Heart left ventricle (tissue), 16 donors: ENCODE measurements at places on chromosomes 11 and 22.
A peak's percentile ranks its signal among the peaks of the same experiment; 100 is the strongest.

DNA sequence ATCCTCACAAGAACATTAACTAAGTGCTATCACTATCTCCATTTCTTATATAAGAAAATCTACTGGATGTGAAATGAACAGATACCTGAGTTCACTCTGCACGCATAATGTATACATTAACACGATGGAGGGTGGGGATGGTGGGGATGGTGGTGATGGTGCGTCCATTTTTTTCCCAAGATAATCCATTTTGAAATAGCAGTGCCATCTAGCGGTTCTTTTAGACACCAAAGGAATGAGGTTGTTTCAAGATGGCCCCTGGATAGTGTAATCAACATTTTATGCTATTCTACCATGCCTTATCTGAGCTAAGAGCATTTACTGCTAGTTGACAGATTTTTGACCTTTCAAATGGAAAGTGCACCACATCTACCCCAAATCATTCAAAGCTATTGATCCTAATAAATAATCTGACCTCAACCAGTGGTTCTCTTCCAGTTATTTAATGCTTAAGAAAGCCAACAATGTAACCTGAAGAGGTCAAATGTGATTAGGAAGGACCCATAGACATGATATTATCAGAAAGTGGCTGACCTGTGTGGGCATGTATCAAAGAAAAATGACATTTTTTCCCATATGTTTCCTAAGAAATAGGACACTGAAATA lies 714.7 kb upstream of the TENM4 start:
- DNase-seq = no peak

DNA sequence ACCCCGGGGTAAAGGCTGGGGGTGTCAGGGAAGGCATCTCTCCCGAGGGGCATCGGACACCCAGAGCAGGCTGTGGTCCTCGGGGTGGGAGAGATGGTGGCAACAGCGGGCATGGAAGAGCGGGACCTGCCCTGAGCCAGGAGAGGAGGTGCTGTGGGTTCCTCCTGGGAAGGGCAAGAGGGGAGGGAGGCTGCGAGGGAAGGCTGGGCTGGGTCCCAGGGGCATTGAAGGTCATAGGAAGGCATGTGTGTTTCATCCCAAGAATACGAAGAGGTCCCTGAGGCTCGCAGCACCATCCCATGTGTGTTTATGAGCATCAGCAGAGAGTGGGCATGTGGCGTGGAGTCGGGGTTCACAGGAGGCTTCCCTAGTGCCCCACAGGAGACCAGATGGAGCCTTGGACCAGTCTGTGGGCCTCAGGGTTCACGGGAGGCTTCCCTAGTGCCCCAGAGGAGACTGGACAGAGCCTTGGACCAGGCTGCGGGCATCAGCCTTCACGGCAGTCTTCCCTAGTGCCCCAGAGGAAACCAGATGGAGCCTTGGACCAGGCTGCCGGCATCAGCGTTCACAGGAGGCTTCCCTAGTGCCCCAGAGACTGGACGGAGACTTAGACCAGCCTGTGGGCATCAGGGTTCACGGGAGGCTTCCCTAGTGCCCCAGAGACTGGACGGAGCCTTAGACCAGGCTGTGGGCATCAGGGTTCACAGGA lies 420.6 kb downstream of the BRD1 start:
- DNase-seq = no peak

- DNase-seq = peak; percentile 56
Observed at GRCh38 chr22:24208012-24208749, 26.9 kb downstream of the SUSD2 start.

DNA sequence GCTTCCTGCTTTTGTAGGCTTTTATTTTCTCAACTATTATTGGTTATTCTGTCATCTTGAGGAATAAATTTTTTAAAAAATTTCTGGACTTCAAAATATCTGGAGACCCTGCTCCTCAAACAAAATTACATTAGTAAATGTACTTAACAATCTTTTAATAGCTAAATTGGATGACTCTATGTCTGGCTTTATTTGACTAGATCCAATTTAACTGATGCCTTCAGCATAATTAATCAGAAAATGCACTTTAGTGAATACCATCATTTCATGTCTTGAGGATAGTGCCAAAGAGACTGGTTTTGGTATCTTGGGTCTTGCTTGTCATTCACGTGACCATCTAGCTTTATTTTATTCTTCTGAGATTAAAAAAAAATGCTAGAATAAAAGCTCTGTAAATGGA lies 1301.2 kb downstream of the JRKL start:
- no peak for DNase-seq

DNA sequence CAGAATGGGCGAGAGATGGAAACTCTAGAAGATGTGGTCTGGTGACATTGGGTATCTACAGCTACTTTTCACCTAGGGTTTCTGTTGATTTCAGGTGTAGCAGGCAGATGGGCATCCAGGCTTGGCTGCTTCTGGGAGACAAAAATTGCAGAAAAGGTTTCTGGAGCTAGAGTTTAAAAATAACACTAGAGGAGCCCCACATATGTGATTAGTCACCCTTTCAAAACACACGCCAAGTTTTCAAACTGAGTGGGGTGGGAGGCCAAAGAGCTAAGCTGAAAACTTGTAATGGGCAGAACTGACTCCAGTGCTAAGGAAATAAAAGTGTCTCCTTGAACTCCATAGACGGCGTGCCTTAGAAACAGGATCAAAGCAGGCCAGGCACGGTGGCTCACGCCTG lies 80.8 kb downstream of the GRK3 start:
- no peak for DNase-seq

- DNase-seq = no peak
Observed at GRCh38 chr11:70558681-70559080, 160.4 kb downstream of the CTTN start.

GRCh38 chr11:117171404-117172061 lies 7.0 kb upstream of the SIDT2 start:
- no peak for DNase-seq

GRCh38 chr22:45910928-45911467 lies 66.0 kb downstream of the WNT7B start:
- no peak for DNase-seq

- no peak for DNase-seq
Observed at GRCh38 chr11:57560146-57560545, 7.3 kb downstream of the UBE2L6 start.

- DNase-seq = no peak
Observed at GRCh38 chr11:19332476-19332875, 91.7 kb upstream of the E2F8 start.

DNA sequence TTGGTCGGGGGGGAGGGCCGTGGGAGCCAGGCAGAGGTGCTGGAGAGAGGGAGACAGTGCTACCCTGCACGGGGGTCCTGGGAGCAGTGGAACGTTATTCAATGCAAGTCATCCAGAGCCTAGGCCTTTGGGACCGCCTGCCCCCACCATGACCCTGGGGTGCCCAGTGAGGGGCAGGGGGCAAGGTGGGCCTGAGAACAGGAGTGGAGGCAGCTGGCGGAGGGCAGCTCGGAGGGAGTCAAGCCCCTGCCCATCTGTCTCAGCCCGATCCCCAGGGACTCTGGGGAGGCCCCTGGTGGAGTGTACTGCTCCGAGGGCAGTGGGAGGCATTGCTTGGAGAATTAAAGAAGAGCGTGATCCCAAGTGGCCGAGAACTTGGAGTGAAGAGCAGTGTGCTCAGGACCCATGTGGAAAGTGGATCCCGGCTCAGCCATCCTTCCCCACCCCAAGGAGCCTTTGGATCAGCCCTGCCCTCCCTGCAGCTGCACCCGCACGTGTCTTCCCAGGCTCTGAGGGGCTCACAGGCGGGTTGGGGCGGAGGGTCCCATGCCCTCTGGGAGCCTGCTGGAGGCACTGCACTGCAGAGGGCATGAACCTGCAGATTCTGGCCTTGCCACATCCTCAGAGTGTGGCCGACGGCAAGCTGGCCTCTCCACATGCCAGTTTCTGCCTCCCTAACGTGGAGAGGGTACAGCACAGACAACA lies 34.0 kb upstream of the SMIM38 start:
- no peak for DNase-seq

DNA sequence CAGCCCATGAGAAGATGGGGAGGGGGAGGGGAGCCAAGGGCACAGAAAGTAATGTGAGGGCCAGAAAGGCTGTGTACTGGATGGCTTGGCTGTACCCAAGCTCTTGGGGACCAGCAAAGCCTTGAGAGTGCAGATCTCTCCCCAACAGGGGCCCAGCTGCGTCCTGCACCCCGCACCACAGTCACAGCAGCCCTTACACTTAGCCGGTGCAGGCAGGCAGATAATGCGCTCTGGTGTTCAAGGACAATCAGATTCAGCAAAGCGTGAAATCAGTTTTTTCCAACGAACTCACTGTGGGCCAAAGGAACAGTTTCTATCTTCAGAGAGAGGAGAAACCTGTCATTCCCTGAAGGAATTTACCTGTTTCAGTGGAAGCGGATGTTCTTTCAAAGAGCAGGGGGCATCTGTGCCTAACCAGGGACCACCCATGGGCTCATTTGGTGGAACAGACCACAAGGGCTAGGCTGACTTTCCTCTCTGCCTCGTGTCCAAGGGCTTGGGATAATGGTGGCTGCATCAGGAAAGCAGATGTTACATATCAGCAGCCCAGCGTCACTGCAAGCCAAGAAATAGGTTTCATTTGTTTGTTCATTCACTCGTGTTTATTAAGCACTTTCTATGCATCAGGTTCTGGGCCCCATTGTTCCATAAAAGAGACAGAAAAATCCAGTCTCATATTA lies 81.2 kb upstream of the SPON1 start:
- DNase-seq = no peak

DNA sequence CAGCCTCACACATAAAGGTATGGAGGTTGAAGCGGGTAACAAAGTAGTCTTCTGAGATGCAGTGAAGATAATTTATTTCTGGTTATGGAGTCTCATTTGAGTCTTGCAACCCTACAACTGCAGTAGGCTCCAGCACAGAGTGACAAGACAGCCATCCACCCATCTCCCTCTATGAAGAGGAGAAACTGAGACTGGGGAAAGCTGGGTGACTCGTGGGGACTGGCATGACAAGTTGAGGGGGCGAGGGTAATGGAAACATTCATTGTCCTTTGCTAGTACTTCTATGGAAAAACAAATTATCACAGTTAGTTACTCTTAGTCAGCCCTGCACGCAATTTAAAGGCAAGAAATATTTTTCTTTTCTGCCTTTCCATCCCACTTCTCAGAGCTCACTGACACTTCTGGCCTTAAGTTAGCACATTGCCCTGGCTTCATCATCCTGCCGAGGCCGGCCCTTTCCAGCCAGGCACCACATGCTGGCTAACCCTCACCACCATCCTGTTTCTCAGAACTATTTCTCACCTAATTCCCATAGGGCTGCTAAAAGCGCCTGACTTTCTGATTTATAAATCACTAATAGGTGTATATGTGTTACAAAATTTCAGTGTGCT lies 361.1 kb downstream of the ETS1 start:
- no peak for DNase-seq

- no peak for DNase-seq
Observed at GRCh38 chr11:959027-959426, 33.4 kb downstream of the AP2A2 start.

GRCh38 chr11:130602641-130603334 lies 154.3 kb downstream of the ADAMTS15 start:
- no peak for DNase-seq

- peak; percentile 88 for DNase-seq
Observed at GRCh38 chr22:23767673-23768548, at the start of gene CHCHD10. Gene CHCHD10 (minus strand): TSS chr22:23767972. CDS start chr22:23767874, 98 bp downstream.

DNA sequence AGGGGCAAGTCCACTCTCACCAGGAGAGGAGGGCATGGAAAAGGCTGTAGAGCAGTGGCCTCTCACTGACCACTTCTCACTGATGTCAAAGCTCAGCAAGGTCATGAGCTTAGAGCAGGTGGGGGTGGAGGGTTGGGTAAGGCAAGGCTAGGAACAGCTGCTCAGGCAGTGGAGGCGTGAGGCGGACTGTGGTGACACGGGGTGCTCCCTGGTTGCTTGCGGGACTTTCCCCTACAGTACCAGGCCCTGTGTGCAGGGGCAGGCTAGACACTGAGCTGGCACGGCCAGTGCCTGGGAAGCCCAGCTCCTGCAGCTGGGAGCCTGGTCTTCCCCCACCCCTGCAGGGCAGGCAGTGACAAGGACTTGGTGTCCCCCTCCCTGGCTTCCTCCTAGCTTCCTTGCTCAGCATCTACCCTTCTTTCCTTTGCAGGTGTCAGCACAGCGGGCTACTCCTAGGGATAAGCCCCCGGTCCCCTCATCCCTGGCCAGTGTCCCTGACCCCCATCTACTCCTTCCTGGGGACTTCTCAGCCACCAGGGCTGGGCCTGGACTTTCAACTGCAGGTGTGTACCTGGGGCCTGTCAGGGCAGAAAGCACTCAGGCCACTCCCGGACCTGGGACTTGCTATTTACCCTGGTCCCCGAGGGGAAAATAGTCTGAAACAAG lies 45.6 kb downstream of the PISD start:
- DNase-seq = no peak

GRCh38 chr11:31449040-31449439 lies 60.4 kb downstream of the IMMP1L start:
- DNase-seq = no peak

- no peak for DNase-seq
Observed at GRCh38 chr11:103851166-103851651, 185.2 kb upstream of the DDI1 start.

- peak; percentile 78 for DNase-seq
Observed at GRCh38 chr22:24455751-24456426, 28.5 kb downstream of the ADORA2A start.

GRCh38 chr11:77053217-77054015 lies 13.4 kb upstream of the CAPN5 start:
- DNase-seq = no peak

DNA sequence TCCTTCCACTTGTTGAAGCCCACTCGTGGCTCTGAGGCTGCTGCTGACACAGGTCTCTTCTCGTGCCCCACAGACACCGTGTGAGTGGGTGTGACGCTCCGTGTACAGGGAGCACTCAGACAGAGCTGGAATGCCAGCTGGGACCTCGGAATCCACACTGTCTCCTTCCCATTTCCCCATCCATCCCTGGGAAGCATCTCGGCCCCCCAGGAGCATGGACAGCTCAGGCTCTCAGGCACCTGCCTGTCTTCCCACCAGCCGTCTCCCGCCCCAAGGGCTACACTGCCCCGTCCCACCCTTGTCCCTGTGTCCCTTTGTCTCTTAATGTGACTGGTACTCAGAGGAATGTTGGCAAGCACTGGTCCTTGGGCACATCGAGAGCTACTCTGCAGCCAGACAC lies 63.8 kb downstream of the ARHGAP8 start:
- DNase-seq = no peak

- DNase-seq = no peak
Observed at GRCh38 chr11:77308838-77309237, 7.4 kb upstream of the GDPD4 start.

- peak; percentile 48 for DNase-seq
Observed at GRCh38 chr11:69127081-69127850, 28.5 kb upstream of the SMIM38 start.

DNA sequence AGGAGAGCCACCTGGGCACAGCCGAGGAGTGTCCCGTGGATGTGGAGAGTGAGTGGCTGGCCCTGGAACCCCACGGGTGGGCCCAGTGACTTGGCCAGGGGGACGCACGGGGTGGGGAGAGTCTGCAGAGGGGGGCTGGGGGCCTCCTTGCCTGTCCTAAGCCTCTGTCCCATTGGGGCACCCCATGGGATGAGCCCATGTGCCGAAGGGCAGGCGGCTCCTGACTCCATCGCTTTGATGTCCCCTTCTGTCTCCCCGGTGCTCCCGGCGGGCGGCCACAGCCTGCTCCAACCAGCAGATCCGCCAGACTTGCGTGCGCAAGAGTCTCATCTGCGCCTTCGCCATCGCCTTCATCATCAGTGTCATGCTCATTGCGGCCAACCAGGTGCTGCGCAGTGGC lies 9.4 kb downstream of the CABP7 start:
- no peak for DNase-seq

- DNase-seq = no peak
Observed at GRCh38 chr11:69352715-69353319, 58.9 kb downstream of the MYEOV start.
